ENCODE measurements at places on chromosomes 5 and 9.

- no peak for DNase-seq
Measured at GRCh38 chr9:37377688-37378612, 44.5 kb upstream of the GRHPR start.

GRCh38 chr5:3217114-3217513, 378.5 kb upstream of the IRX1 start:
- no peak for DNase-seq

DNA sequence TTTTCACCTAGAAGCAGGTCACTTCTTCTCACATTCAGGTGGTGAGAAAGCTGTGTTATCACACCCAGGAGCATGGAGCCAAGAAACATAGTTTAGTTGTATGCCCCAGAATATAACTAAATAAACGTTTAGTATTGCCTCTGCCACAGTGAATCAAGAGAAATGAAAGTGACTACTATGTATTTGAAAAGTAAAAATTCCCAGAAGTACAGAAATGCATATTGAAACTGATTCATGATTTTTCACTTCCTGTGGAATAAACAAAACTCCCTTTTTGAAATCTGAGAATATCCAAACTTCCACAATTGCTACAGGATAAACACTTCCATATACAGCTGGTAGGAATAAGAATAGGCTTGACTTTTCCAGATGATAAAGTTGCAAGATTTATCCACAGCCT, 15.3 kb upstream of the NINJ1 start:
- DNase-seq, result no peak

GRCh38 chr9:6921315-6921714, 163.5 kb downstream of the KDM4C start:
- no peak for DNase-seq

- no peak for DNase-seq
Measured at GRCh38 chr5:132772291-132773070, 4.6 kb downstream of the SEPTIN8 start.

GRCh38 chr9:116213693-116214047, 60.1 kb downstream of the PAPPA start:
- no peak for DNase-seq

DNA sequence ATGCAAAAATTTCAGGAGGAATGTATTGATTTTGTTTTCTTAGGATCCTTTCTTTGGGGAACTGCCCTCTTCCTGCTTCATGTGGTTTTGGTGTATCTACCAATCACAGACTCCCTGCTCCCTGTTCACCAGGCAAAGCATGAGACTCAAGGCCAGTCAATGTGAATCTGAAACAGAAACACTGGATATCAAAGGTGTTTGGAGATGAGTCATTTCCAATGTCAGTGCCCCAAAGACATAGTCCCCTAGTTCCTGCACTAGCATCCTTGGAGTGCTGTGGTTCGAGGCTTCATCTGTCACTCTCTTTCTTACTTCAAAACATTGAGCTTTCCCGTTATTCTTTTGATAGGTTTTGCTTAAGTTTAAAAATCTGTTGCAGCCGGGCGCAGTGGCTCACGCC, 8.1 kb downstream of the PPP3R2 start:
- no peak for DNase-seq

DNA sequence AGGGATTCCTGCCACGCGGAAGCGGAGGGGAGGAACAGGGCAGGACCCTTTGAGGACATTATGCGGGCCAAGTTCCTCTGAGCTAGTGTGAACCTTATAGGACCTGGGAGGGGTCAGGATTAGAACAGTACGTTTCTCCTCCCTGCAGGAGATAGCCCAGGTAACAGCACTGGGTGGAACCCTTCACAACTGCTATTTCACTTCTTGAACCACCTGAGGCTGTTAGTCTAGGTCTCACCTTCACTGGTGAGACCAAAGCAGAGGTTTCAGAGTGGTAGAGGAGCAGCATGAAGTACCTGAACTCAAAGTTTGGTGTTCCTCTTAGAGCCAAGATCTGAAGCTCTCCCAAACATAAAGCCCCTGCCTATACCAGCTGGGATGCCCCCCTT, 832 bp downstream of the EIF4EBP3 start:
- no peak for DNase-seq

DNA sequence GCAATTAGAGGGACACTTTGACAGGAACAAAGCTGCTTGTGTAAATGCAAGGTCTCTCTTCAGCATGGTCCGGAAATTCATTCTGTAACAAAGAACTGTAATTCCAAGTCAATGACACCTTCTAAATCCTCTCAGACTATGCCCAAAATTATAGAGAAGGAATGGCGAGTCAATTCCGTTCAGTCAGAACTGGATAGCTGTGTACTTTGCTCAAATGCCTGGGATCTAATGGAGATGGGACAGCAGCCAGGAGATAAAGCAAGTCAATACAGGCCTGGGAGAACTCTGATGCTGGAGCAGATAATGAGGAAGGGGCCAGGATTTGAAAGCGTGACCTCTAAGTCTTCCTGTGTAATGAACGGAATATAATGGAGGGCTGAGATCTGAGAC, 96.4 kb upstream of the SPRY4 start:
- DNase-seq, result no peak

DNA sequence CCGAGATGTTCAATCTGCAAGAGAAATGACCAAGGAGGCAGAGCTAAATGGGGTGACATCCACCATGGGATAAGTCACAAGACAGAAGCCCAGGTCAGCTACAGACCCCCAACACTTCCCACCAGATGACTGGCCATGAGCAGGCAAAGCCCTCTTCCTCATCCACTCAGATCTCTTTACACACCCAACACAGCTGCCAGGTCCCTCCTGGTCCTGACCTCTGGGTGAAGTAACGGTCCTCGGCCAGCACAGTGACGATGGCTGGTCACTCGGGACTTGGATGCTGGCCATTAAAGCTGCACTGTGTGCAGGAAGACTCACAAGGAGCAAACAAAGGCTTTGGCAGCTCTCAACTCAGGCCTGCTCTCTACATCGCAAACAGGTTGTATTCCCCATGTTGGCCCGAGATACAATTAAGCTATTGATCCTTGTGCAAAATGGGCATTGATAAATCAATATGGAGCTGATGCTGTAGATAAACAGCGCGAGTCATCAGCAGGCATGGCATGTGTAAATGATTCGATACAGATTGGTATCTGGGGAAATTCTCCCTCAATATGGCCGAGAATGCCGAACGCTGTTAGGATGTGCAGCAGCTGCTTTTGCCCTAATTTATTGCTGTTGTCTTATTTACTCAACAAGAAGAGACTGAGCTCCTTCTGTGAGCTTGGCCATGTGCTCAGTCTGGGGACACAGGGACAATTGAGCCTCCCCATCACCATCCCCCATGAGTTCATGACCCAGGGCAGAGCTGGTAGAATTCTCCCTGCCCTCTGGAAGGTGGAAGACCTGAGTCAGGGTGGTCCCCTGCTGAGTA, 98.7 kb downstream of the C5orf15 start:
- no peak for DNase-seq

DNA sequence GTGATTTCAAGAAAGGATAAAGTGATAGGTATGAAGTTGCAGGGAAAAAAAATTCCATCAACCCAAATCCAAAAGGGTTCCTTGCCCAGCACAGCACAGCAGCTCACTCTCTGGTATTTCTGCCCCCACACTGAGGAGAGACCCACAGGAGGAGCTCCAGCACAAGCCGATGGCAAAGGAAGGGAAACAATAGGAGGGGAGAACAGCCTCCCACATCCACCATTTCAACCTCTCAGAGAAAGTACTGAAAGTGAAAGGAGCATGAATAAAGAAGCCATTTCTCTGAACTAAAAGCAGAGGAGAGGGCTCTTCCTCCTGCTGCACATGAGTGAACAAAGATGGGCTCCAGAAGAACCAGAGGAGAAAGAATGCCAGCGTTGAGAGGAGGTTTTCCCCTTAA, 54.9 kb upstream of the ZSWIM6 start:
- peak; percentile 39 for DNase-seq

DNA sequence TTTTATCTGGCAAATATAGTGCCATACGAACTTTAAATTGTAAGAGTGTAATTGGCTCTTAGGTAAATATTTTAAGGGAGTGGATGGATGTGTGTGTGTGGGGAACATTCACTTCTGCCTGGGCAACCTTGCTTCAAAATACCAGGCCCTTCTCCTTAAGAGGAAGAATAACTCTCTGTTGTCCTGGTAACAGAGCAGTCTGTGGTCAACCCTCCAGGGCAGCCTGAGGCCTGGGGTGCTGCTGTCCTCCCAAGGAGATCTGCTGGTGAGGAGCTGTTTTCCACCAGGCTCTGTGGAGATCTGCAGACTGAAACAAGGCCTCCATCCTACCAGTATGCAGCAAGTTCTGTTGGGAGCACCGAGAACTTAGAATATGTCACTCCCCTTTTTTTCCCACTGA, 325.2 kb downstream of the PSAT1 start:
- no peak for DNase-seq

DNA sequence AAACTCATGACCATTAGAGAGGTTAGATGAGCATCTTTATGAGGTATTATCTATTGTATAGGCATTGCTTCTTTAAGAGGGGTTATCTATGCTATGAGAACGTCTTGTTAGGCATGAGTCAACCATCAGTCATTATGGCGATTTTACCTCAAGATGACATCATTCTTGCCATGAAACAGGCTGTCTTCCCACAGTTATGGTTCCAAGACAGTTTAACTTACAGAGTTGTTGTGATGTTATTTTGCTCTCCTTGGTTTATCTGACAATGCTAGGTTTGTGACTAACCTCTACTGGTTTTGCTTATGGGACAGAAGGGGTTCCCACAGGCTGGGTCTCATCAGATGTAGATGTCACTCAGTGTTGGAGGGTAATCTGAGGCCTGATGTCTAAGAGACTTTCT, 1864.7 kb upstream of the ACO1 start:
- DNase-seq, result no peak

GRCh38 chr9:128026255-128026772, 40.8 kb downstream of the NAIF1 start:
- no peak for DNase-seq

Measured in SW 1271 (cell line).